Activated CD8-positive, alpha-beta memory T cell treated with anti-CD3 and anti-CD28 coated beads, Interleukin-2, amount 50 U/mL, for 4 hours (primary cell): ENCODE measurements at places on chromosomes 6 and 20.
A peak's percentile ranks its signal among the peaks of the same experiment; 100 is the strongest.

- DNase-seq: no peak
These were observed 84.7 kb upstream of the MRAP2 start for GRCh38 chr6:83948851-83949250.

DNA sequence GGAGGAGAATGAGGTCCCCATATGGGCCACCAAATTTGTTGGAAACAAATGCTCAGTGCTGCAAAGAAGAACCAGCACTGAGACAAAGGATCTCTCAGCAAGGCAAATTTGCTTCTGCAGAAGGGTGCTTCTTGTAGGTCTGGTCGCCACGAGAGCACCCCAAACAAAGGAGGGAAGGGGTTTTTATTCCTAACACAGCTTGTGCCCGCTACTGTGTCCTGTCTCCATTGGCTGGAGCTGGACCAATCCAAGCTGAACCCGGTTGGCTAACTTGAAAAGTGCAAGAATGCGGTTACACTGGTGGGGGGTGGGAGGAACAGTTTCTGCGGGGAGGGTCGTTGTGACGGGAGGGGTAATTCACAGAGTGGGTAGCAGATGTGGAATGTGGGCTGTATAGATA lies 54.1 kb upstream of the TULP1 start:
- DNase-seq: no peak

- no peak for DNase-seq
These were observed 108.4 kb downstream of the SCML4 start for GRCh38 chr6:107715550-107716321.

GRCh38 chr20:13220194-13220903 lies 725 bp upstream of the ISM1 start:
- DNase-seq: peak; percentile 26

GRCh38 chr6:39102821-39103136 lies 12.2 kb downstream of the SAYSD1 start:
- DNase-seq: no peak
